ENCODE measurements at places on chromosomes 2 and 18.

GRCh38 chr2:158782136-158782535, 13.0 kb upstream of the DAPL1 start:
- no peak for DNase-seq

- DNase-seq: no peak
Observed at GRCh38 chr18:77369644-77370043, 120.0 kb downstream of the GALR1 start.

- no peak for DNase-seq
Observed at GRCh38 chr2:231177156-231178025, 21.0 kb upstream of the ARMC9 start.

- no peak for DNase-seq
Observed at GRCh38 chr2:147364597-147364996, 480.2 kb upstream of the ACVR2A start.

DNA sequence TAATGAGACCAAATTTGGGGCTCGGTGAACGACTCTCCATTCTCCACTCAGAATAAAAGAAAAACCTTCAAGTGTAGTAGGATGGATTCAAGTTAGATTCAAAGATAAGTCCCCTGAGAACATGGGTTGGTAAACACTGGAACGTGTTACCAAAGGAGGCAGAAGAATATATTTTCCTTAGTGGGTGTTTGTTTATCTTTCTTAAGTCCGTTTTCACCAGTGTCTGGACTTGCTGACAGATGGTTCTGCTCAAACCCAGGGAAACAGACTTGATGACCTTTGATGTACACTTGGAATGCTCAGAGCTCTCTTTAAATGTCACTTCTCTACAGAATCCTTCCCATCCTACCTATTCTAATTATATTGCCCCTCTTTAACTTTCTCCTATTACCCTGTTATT, 310.3 kb upstream of the ZNF521 start:
- no peak for DNase-seq

DNA sequence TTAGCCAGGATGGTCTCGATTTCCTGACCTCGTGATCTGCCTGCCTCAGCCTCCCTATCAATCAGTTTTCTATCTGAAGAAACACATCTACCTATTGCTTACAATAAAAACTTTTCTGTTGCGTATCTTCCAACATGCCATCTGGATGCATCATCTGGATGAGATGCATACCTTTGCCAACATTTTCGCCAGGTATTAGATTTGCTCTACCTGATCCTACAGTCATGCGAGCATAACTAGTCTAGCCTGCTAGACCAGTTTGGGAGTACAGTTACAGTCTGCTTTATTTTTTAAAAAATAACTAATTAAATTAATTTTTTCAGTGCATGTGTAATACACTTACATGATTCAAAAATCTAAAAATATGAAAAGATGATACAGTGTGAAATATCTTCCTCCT, 334.0 kb upstream of the MEX3C start:
- DNase-seq: no peak

GRCh38 chr2:8312221-8312620, 369.6 kb upstream of the ID2 start:
- DNase-seq: no peak

DNA sequence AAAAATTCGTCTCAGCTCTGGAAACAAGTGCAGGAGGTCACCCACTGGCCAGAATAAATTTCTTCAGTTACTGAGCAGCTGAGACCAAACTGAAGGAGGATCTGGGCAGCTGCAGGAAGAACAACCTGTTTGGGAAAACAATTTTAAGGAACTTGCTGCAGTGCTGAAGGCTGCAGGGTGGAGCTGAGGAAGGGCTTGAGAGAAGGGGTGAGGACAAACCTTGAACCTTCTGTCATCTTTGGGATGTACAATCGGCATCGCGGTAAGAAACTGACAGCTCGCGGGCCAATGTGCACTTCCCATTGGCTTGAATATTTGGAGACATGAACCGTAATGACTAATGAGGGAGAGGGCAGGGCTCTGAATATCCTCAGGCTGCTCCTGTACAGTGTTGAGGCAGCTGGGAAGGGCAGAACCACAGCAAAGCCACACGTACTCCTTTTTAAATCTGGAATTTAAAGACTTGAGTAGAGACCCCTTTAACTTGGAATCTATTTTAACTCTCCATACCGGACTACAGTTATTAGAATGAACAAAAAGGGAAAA, 90.3 kb downstream of the TACR1 start:
- no peak for DNase-seq

DNA sequence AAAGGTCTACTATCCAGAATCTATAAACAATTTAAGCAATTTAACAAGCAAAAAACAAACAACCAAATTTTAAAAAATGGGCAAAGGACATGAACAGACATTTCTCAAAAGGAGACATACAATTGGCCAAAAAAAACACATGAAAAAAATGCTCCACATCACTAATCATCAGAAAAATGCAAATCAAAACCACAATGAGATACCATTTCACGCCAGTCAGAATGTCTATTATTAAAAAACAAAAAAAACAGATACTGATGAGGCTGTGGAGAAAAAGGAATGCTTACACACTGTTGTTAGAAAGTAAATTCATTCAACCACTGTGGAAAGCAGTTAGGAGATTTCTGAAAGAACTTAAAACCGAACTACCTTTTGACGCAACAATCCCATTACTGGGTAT, 66.4 kb upstream of the SESTD1 start:
- no peak for DNase-seq

- no peak for DNase-seq
Observed at GRCh38 chr2:201831469-201831868, 25.1 kb downstream of the CDK15 start.

- no peak for DNase-seq
Observed at GRCh38 chr18:65811307-65811706, 60.5 kb downstream of the CDH7 start.

DNA sequence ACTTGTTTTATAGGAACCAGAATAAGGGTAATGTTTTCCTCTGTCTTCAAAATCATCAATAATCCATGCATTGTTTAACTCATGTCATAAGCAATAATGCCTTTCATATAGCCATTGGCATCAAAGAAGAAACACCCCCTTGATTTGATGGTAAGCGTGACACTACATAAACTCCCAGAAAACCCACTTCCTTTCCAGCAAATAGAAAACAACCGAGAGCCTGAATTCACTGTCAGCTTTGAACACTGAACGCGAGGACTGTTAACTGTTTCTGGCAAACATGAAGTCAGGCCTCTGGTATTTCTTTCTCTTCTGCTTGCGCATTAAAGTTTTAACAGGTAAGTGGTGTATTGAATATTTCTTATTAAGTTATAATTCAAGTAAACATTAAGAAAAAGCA, at the start of gene ICOS:
Gene ICOS (plus strand): TSS at position 229 of the 400 bp plus-strand sequence. CDS start 52 bp downstream, at position 281.
- no peak for DNase-seq

All from anterior cingulate cortex (tissue), 58 donors.